ENCODE measurements at places on chromosomes 16 and 17.

GRCh38 chr17:1986783-1987451 lies 38.2 kb downstream of the RTN4RL1 start:
- no peak for DNase-seq

GRCh38 chr16:54936979-54937670 lies 6.5 kb downstream of the IRX5 start:
- no peak for DNase-seq

GRCh38 chr16:50444526-50444925 lies 75.7 kb upstream of the BRD7 start:
- DNase-seq: no peak

- DNase-seq: no peak
Measured at GRCh38 chr17:19403021-19403420, 8.0 kb upstream of the RNF112 start.

- DNase-seq: no peak
Measured at GRCh38 chr17:45170931-45171337, 9.3 kb downstream of the HEXIM2 start.

GRCh38 chr16:35414139-35414538 lies 1954.7 kb downstream of the TP53TG3F start:
- no peak for DNase-seq

DNA sequence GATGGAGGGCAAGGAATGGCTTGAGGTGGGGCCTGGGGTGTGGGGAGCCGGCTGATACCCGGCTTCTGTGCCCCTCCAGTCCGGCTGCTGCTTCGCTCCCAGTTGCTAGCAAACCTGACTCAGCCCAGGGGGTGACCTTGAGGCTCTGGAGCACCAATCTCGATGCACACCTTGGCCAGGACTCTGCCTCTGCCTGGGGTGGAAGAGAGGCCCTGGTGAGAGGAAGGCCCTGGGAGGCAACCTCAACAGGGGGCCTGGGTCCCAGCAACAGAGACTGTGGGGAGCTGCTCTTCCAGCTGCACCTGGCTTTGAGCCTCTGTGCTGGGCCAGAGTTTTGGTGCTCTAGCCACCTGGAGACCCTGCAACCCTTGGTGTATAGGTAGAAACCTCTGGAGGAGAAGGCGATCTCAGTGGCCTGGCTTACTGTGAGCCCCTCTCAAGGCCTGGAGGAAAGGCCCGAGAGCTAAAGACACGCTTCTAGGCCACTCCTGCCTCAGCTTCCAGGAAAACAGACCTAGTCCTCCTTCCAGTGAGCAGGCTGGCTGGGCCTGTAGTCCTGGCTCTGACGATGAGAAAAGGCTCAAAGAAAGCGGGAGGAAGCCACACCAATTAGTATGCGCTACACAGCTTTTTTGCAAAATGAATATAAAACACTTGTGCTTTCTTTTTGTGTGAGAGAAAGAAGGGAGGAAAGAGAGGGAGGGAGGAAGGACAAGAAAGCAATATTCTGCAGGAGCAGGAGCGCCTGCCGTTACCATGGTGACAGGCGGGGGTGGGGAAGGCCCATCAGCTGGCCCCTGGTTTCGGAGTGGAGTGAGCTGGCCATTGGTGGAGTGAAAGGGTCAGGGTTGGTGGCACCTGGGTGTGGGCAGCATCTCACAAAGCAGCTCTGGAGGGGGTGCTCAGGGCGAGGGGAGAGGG lies 51.0 kb downstream of the VAC14 start:
- no peak for DNase-seq

DNA sequence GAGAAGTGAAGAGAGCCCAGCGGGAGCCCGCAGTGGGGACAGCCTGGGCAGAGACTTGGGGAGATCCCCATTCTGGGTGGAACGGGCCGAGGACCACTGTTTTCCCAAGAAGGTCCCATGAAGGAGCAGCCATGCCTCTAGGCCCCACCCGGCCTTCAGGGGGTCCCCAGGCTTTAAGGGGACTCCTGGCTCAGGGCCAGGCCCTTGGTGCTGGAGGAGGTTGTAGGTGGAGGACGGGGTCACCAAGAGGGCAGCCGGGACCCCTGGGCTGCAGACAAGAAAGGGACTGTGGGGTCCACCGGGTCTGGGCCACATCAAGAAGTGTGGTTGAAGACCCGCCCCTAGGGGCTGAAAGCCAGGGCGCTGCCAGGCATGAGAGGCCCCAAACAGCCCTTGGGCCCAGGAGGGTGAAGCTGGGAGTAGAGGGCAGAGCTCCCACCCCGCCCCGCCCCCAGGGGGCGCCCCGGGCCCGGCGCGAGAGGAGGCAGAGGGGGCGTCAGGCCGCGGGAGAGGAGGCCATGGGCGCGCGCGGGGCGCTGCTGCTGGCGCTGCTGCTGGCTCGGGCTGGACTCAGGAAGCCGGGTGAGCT lies at the start of gene PRSS21:
TSS of gene PRSS21 (plus strand) at position 487 of the 589 bp plus-strand sequence. CDS start at position 519, 32 bp downstream.
- no peak for DNase-seq

DNA sequence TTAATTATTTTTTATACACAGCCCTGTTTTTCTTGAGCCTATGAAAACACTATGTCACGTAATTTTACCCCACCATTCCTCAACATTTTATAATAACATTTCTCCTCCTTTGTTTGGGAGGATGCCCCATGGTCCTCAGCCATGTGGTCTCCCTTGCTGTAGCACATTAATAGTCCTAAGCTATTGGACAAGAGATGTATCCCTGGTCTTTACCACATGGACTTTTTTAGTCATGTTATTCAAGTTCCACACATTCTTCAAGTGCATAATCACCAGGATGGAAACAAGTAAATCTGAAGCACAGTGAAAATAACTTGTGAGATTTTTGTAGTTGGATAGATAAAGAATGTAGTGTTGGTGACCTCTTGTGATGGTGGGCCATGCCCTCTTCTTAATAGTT lies 2.0 kb upstream of the KRTAP2-3 start:
- no peak for DNase-seq

GRCh38 chr16:55713103-55713502 lies 57.3 kb downstream of the SLC6A2 start:
- DNase-seq: no peak

DNA sequence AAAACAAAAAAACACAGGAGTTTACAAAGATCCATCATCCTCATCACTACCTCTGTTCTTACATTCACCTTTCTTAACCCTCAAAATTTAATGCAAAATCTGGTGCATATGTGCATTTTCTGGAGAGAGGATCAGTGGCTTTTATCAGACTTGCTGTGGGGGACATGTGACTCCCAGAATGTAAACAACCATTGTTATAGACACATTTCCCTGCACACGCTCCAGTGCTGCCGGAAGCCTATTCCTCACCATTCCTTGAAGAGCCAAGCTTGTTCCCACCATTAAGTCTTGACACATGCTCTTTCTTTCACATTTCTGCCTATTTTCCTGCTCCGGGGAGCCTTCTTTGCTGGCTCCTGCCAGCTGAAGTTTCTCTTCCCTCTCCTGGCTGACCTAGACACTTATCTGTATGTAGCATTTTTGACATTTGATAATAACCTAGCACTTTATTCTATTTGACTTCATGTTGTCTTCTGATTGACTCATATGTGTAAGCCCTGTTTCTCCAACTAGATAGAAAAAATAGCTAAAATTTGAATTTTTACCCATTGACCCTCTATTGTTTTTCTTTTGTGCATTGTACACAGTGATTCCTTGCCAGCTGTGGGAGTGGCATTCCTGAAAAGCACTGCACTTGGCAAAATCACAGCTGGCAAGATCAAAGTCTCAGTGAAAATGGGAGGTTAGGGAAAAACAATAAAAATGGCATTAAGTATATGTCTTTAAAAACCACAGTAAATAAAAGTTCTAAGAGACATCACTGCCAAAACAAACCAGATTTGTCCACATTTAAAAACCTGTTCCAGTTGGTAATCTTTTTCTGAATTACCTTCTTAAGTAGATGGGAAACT lies 76.8 kb upstream of the CIBAR2 start:
- DNase-seq: no peak

GRCh38 chr16:11768849-11769248 lies 26.2 kb upstream of the TXNDC11 start:
- no peak for DNase-seq

GRCh38 chr16:71626018-71626857 lies at the start of gene MARVELD3:
MARVELD3 (plus strand) TSS chr16:71626184; CDS start chr16:71626230, 46 bp downstream.
- DNase-seq: peak; percentile 40

DNA sequence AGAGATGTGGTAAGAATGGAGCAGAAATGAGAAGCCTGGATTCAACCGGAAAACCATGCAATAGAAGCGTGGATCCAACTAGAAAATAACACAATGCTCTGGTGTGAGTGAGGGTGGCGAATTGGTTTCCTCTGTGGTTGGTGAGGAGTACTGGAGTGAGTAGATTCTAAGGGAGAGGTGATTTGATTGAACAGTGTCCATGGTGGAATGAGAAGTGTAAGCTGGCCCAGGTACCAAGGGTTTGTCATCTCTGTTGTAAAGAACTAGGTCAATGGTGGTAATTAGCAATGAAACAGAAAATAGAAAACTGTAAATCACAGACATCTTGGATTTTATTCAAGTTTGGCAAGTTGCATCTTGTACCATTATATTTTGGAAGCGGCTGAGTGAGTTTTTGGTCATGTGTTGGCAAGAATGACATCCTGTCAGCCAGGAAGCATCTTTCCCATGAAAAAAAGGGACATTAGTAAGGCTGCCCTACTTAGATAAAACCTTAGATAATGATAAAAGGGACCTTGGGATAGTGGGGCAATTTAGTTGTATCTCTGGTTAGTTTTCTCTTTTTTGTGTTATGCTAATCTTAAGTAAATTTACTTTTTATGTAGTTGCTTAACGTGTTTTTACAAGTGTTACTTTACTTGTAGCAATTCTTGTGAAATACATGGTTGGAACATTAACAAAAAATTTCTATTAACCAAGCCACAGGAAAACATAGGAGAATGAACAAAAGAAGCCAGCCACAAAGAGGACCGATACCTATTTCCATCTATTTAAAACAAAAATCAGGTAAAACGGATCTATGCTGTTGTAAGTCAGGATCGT lies 20.9 kb downstream of the HSD17B2 start:
- no peak for DNase-seq

DNA sequence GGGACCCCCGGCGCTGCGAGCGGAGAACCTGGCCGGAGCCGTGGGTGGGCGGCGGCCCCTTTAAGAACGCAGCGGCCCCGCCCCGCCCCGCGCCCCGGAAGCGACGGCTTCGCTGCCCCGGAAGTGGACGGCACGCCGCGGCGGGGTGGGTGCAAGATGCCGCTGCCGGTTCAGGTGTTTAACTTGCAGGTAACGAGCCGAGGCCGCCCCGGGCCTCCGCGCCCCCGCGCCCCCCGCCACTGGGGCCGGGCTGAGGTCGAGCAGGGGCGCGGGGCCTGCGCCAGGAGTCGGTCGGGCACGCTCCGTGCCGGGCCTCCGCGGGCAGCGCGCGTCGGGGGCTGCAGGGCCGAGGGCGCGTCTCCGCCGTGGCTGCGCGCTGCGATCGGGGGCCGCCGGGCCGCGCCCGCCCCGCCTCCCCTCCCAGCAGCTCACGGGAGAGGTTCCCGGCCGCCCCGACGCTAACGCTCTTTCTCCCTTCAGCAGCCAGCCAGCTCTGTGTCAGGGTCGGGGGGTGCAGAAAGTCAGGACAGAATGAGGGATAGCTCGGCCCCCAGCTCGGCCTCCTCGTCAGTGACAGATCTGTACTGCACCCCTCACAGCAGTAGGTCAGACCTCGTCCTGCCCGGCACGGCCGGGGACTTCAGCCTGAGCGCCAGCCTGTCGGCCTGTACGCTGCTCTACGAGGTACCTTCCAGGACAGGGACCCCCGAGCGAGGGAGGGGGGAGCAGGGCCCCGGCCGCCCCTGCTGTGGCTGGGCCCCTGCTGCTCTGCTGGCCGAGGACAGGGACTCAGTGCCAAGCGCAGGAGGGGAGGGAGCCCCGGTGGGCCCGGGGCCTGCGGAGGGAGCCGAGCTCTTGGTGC lies at the start of the genes GPS1 and RFNG:
TSS of gene GPS1 (plus strand) at position 123 of the 862 bp plus-strand sequence. CDS start at position 157, 34 bp downstream.
TSS of gene RFNG (minus strand) at position 36 of the 862 bp plus-strand sequence. CDS start 45 bp downstream, outside the sequence.
- peak; percentile 21 for DNase-seq

DNA sequence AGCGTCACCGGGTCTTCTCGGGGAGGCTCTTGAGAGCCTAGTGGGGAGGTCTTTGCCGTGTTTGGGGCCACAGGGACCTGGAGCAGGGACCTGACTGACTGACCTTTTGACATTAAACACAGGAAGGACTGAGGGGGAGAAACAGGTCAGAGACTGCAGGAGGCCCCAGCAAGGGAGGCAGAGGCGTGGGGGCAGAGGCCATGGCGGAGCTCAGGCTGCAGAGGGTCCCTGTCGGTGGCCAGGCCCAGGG lies 41.6 kb upstream of the GSE1 start:
- no peak for DNase-seq

DNA sequence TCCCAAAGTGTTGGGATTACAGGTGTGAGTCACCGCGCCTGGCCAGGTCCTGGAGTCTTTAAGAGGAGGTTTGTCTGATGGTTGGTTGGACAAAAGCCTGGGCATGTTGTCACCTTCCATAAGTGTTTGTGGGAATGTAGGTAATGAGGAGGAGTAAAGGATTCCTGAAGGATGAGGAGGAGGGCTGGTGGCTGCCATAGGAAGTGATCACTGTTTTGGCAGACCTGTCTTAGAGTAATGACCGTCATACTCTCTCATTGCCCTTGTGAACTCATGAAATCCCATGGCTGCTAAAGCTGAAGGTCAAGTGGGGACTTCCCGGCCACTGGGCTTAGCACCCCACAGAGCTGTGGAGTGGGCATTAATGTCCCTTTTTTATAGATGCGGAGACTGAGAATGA lies 40.5 kb downstream of the TENT4B start:
- no peak for DNase-seq

DNA sequence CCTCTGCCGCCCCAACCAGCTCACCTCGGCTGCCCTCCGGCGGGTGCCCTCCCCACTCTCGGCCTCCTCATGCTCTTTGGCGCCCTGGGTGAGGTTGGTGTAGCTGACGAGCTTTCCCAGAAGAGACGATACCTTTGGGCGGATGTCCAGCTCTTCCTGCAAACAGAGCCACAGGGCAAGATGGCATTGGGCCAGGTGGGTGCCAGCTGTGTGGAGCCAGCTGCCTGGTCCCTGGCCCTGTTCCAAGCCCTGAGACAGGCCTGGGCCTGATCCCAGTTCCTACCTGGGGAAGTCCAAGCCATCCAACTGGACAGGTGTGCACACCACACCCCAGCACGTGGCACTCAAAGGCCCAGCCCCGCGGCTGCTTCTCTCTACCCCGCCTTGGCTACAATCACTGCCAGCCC lies 6.9 kb downstream of the SLC12A4 start:
- peak; percentile 88 for DNase-seq

- DNase-seq: no peak
Measured at GRCh38 chr17:27322690-27323508, 29.0 kb downstream of the WSB1 start.

- DNase-seq: no peak
Measured at GRCh38 chr17:76240461-76241203, at the start of gene RNF157. RNF157 (minus strand) TSS chr17:76240493; CDS start chr17:76240240, 253 bp downstream.

GRCh38 chr16:28532940-28533647 lies 5.7 kb downstream of the NUPR1 start:
- DNase-seq: no peak
